ENCODE measurements at places on chromosomes 1 and 21.

DNA sequence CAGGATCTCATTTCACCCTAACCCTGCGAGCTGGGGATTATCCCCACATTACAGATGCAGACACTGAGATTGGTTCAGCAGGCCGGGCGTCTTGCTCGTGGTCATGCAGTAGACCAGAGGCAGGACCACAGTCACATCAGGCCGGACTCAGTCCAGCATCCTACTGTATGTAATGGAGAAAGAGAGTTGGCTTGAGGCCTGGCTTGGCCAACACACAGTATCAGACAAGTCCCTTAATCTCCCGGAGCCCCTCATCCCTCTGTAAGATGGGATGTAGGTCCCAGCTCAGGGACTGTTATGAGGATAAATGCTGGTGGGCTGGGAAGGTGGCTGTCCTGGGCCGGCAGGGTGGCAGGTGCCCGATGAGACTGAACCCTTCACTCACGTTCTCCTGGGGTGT is 66.1 kb upstream of the ACTL8 start:
- no peak for DNase-seq

- no peak for DNase-seq
These were observed 383.5 kb downstream of the KCNH1 start for GRCh38 chr1:210750468-210750867.

- no peak for DNase-seq
These were observed 8.7 kb downstream of the RNF223 start for GRCh38 chr1:1065265-1065939.

DNA sequence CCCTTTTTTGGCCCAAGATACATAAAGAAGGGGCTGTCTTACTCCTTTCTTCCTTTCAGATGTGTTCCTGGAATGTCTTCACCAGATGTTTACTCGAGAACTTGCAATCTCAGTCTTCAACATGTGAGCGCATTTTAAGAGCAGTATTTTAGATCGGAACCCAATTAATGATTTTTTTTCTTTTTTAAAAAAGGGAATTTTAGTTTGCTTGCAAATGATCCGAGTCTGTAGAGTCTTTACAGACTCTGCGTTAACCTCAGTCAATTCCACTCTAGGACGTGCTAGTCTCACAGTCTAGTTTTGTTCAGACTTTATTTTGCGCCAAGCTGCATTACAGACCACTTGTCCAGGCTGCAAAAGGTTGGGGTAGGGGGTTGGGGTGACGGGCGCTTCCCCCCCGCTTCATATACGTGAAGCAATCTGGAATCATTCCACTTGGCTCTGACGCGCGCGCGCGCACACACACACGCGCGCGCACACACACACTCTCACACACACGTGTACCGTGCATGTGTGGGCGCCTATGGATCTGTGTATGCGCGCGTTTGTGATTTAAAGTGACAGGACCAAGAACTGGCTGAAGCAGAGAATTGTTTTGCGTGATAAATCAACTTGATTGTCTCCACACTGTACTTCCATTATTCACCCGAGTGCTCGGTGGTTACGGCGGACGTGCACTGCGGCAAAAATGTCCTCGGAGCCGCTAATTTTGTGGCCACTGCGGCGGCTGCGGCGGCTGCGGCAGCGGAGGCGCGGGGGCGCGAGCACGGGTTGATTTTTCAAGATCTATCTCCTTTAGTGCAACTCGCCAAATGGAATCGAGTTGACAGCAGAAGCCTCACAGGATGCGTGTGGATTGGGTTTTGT is 25.6 kb upstream of the NFIA start:
- DNase-seq: peak; percentile 50

GRCh38 chr1:8423692-8424538 is 106.0 kb downstream of the SLC45A1 start:
- DNase-seq: peak; percentile 70

- DNase-seq: peak; percentile 53
These were observed 14.6 kb downstream of the SLC35E2B start for GRCh38 chr1:1677718-1678580.

GRCh38 chr1:231334952-231335351 is 2.7 kb downstream of the EXOC8 start:
- DNase-seq: no peak

- no peak for DNase-seq
These were observed 61.9 kb downstream of the NFASC start for GRCh38 chr1:204932573-204932909.

DNA sequence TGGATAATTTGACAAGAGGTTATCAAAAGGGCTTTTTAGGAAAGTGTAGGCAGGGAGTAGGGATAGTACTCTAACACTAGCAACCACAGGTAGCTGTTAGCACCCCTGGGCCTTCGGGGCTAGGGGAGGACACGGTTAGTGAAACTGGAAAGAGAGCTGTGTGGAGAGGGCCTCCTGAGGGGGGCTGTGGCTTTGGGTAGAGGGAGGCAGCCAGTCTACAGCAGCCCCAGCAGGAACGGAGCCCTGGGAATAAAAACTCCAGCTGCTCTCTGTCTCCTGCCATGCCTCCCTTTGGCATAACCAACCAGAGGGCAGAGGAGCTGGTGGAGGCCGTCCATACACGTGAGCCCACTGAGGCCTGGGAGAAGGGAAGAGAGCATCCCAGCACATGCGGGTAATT is 223.2 kb downstream of the FOXD2 start:
- DNase-seq: no peak

- no peak for DNase-seq
These were observed 78.4 kb downstream of the ALPL start for GRCh38 chr1:21587602-21587953.

GRCh38 chr1:30255111-30255724 is 468.2 kb downstream of the MATN1 start:
- DNase-seq: no peak

DNA sequence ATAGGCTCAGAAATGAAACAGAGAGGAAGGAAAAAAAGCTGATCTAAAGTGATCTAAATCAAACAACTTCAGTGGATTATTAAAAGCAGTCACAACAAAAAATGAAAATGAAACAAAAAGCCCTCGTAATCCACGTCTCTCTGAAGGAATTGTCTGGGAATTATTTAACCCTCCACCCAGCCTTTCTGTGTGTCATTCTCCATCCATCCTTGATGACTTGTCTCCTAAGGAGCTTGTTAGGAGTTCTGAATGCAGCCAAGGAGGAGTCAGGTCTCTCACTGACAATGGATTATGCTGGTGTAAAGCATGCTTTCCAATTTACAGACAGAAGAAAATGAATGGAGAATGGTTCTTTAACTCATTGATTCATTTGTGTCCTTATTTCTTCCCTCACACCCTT is 359.3 kb upstream of the RUNX1 start:
- DNase-seq: no peak

DNA sequence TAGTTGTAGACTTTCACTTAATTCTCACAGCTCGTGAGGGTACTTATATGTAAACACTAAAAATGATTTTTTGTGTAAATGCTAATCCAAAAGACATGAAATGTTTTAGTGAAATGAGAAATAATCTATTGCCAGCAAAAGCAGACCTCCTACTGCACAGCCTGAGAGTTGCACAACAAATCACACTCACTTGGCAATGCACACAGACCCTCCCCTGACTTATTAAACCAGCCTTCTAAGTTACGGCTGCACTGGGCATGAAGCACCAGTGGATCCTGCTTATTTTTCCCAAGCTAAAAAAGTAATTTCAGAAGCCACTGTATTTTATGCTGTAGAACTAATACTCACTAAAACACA is 10.3 kb downstream of the ERRFI1 start:
- DNase-seq: no peak

GRCh38 chr1:151585622-151586021 is 26.2 kb upstream of the SNX27 start:
- DNase-seq: no peak

GRCh38 chr1:79295967-79296366 is 289.4 kb upstream of the ADGRL4 start:
- DNase-seq: no peak

- peak; percentile 42 for DNase-seq
These were observed 128.6 kb downstream of the PRDM2 start for GRCh38 chr1:13828454-13829151.

DNA sequence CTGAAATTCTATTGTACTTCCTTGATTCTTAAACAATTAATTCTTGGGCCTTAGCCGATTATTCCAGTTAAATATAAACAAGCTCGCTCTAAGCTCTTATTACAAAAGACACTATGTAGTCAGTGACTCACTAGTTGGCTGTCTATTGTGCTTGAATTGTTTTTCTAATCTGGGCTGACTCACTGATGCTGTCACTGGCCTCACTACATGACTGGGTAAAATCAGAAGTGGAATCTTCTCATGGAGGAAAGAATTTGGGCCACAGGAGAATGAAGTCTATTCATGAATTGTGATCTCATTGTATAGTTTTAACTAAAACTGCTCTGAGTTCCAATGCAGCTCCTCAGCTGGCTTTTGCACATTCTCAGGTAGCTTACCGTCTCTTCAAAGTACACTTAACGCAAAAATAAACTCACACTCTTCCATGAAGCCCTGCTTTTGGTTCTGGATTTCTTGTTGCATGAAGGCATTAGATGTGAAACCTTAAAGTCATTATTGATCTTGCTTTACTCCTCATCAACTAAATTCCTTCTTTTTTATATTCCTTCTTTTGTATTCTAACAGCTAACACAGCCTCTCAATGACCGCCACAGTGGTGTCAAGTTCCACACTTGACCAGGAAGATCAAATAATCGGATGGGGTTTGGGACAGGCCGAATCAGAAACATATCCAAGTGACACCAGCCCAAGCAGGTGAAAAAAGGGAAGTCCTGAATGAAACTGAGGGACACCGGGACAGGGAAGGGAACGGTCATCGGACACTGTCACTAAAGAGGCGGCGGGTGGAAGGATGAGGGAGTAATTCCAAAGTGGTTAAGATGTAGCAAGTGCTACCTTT is 80.9 kb upstream of the LBR start:
- DNase-seq: no peak

- no peak for DNase-seq
These were observed 15.7 kb upstream of the NRIP1 start for GRCh38 chr21:15080526-15080925.

DNA sequence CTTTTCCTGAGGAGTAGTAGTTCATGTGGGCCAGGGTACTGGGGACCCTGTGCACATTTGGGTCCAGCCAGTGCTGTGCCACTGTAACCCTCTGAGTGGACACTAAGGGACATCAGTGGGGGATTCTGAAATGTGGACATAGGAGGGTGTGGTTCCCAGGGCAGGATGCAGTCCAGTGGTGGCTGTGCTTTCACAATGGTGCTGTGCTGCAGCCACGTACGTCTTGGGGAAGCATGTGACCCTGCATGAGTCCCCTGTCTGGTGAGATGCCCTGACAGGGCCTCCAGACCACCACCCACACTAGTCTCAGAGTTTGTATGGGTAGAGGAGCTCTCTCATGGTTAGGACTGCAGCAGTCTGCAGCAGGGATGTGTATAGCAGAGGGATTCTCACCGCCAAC is 37.8 kb upstream of the WNT2B start:
- no peak for DNase-seq

DNA sequence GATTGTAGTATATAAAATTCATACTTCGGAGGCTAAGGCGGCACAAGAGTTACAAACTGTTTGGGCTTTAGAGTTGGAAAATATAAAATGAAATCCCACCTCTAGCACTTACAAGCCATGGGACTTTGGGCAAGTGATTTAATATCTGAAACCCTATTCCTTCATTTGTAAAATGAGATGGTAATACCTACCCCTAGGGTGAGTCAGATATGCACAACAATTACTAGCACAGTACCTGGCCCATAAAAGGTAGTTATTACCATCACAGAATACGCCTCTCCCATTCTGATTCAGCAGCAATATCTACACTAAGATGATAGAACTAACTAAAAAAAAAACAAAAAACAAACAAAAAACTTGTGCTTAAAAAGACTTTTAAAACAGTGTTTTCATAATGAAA is 3.5 kb downstream of the KLHL12 start:
- DNase-seq: no peak

- DNase-seq: no peak
These were observed 39.7 kb downstream of the DNTTIP2 start for GRCh38 chr1:93839307-93839706.

DNA sequence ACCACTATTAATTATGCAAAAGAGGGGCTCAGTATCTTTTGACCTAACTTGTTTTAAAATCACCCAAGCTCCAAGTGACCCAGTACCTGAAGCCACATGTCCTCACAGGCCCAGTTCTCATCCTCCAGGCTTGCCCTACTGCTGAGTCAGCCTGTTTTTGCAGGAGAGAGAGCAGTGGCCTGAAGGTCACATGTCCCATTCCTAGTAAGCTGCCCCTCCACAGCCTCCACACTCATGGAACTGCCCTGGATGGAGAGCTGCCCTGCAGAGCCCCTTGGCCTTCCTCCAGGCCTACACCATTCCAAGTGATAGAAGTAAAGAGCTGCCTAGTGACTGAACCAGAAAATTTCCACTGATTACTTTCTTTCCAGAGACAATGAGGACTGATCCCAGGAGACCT is 139.8 kb upstream of the ST6GALNAC5 start:
- no peak for DNase-seq

- no peak for DNase-seq
These were observed 78.6 kb upstream of the RGS2 start for GRCh38 chr1:192730198-192730597.

DNA sequence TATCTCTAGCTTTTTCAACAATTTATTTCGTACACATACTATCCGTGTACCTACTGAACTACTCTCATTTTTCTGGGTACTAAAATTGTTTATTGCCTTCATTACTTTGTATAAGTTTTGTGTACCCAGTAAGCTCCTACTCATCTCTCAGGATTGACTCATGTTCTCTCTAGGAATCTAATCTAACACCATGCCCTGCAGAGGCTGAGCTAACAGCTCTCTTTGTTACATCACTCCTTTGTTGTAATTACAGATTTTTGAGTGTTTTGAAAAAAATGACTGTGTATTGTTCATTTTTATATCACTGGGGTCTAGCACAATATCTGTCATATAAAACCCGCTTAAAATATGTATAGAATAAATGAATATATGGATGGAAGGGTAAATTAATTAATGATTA is 167.1 kb downstream of the ATP6V1G3 start:
- no peak for DNase-seq

GRCh38 chr1:223760833-223761232 is 48.5 kb downstream of the CAPN2 start:
- DNase-seq: no peak

GRCh38 chr1:60348884-60349283 is 275.3 kb upstream of the C1orf87 start:
- DNase-seq: no peak

- no peak for DNase-seq
These were observed 2005.7 kb downstream of the MRPL39 start for GRCh38 chr21:23601549-23601948.

DNA sequence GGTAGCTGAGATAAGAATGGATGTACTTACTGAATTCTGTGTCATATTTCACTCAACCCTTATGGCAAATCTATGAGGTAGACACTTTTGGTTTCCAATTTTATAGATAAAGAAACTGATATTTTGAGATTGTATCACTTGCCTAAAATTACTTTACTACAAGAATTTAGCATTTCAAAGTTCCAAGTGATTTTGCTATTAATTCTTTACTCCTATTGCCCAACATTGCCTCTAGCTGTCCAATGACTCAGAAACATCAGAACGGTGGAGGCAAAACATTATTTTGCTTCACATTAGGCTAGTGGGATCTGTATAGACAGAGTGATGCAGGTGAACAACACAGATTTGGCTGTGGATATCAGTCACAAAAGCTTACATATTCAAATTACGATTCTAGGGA is 747.2 kb upstream of the NEGR1 start:
- no peak for DNase-seq

GRCh38 chr1:84271441-84272151 is 29.9 kb upstream of the SAMD13 start:
- DNase-seq: no peak

All from activated T-cell treated with anti-CD3 and anti-CD28 coated beads, Interleukin-2, amount 50 U/mL, for 1 hour (primary cell).